ENCODE measurements at places on chromosomes 4 and X.

GRCh38 chrX:119695535-119696050 lies 2.6 kb upstream of the SEPTIN6 start:
- DNase-seq = no peak

GRCh38 chrX:129040124-129040523 lies 483.2 kb downstream of the SMARCA1 start:
- DNase-seq = no peak

DNA sequence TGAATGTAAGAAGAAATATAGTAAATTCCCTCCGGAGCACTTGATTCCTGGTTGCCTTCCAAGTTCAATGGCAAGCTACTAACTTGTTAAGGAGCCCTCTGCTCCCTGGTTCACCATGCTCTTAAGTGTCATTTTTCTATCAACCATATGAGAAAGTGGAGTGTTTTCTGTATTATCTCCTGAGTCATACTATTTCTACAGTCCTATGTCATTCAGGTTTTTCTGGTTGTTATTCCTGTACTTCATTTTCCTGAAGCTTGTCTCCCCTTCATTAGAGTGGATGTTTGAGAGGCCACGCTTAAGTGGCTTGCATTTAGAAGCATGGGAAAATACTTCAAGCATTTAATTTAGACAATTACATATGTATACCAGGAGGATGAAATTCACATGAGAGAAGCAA lies 14.7 kb upstream of the EPGN start:
- DNase-seq = no peak

DNA sequence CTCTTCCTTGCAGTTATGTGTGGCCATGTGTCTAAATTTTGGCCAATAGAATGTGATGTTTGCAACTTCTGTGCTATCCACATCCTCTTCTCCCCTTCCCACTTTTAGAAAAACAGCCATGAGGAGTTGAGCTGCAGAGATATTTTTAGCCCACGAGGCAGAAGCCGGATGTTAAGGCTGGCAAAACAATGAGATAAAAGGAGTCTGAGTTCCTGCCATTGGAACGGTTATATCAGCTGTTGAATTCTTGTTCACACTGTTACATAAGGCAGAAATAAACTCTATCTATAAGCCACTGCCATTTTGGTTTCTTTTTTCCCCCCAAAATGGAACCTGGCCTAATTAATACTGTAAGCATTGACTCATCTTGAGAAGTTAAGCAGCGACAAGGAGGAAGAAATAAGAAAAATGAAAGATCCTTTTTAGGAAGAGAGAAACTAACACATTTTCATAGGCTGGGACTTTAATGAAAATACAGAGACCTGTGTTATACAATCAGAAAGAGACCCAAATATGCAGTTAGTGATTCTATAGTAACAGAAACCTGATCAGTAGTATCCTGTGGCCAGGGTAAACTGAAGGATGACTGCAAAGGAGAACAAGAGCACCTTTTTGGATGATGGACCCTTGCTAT lies 200.5 kb downstream of the INPP4B start:
- DNase-seq = peak; percentile 96

DNA sequence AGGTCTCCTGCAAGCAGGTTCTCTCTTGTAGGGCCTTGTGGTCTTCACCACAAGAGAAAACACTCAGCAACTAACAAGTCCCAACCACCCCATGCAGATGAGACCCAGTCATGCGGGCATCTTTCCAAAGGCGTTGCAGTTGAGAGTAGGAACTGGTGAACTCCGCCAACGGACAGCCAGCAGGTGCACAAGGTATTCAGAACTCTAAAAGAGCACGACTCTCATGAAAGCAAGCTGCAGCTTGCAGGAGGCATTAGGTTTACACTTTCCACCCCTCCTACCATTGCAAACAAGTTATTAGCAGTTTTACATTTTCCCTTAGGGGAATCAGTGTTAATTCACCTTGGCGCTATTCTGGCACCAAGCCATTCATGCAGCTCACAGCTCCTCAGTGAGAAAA lies 173.4 kb upstream of the KIT start:
- no peak for DNase-seq

GRCh38 chr4:47641755-47642154 lies 156.7 kb downstream of the ATP10D start:
- no peak for DNase-seq
